ENCODE measurements at places on chromosomes 2 and 18.

GRCh38 chr2:242011516-242011915 is 142.0 kb downstream of the RTP5 start:
- no peak for DNase-seq

- DNase-seq = no peak
Measured at GRCh38 chr2:148935791-148936190, 60.8 kb downstream of the KIF5C start.

- no peak for DNase-seq
Measured at GRCh38 chr2:20118051-20118450, 66.6 kb upstream of the LAPTM4A start.

DNA sequence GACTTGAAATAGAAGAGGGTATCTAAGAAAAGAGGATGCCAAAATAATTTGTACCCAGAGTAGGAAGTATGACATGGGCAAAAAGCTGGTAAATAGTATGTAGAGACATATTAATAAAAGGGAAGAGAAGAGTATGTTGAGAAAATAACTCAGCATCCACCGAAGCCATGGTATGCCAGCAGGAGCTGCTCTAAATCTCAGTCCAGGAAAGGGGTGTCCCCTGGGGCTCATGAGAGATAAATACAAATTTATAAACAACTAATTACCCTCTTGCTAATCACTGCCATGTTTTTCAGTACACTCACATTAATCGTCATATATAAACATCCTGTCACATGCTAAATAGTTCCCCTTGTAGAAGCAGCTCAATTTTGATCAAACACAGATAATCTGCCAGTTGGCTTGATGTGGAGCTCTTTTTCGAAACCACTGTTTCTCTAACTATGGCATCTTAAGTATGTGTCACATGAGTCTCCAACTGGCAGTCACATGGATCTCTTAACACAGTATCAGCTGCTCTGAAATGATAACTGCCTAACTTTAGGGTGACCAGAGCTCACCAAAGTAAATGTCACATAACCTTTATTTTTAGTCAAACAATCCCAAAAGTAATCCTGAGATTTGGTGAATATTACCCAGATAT is 31.9 kb downstream of the EXOC6B start:
- no peak for DNase-seq

DNA sequence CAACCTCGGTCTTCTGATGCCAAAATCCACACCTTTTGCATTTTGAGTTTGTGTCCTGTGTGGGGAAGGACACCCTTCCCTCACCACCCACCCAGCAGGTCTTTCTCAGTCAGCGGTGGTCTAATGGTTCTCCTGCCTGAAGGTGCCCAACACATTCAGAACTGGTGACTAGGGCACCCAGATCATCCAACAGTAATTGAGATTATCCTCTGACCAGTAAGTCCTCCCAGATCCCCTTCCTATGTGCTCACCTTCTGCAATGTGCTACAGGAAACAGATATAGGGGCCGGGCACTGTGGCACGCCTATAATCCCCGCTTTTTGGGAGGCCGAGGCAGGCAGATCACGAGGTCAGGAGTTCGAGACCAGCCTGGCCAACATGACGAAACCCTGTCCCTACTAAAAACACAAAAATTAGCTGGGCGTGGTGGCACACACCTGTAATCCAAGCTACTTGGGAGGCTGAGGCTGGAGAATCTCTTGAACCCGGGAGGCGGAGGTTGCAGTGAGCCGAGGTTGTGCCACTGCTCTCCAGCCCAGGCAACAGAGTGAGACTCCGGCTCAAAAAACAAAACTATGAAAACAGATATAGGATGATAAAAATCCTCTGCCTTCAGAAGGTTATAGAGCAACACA is 56.2 kb downstream of the REEP1 start:
- DNase-seq = no peak

DNA sequence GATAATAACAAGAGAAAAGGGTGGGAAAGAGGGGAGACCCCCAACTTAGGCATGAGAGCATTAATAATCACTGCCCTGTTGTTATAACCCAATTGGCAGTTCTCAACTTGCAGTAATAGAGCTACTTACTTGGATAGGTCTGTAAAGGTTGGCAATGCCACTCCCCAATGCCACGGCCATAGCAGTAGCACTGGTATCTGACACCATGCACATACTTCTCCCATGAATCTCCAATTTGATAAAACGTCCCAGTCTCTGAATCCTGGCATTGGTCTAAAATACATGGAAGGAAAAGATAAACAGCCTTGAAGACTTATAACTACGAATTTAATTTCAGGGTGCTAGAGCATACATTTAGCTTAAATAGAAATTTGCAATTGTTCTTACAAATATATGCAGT is 16.8 kb downstream of the FN1 start:
- DNase-seq = no peak

- no peak for DNase-seq
Measured at GRCh38 chr18:59429608-59430007, 70.5 kb upstream of the LMAN1 start.

DNA sequence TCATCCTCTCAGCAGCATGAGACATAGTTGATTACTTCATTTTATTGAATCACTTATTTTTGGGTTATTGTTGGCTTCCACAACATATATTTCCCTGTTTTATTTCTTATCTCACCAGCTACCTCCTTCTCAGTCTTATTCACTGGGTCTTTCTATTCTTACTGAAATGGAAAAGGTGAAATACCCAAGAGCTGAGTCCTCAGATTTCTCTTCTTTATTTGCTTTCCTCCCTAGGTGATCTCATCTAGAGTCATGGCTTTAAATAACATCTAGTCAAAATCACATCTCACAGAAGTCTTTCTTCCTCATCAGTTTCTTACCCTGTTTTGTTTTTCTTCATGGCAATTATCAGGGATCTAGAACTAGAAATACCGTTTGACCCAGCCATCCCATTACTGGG is 105.0 kb upstream of the RBBP8 start:
- no peak for DNase-seq

GRCh38 chr2:110097506-110098220 is 18.0 kb downstream of the MALL start:
- no peak for DNase-seq

GRCh38 chr18:72360634-72361033 is 183.5 kb downstream of the CBLN2 start:
- no peak for DNase-seq

DNA sequence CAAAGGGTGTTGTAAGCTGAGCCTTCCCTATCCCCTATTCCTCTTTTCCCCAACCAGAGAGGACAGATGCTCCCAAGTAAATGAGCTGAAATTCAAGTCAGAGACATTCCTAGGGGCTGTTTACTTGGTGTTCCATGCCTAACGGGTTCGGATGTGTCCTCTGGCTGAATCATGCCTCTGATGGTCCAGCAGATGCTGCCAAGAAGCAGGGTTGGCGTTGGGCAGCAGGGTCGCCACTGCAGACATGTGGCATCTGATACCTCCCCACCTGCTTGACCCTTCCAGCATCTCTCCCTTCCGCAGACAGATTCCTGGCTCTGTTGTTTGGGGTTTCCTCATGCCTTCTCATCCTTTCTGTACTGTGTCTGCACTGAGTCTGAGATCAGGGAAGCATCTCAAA is 108.3 kb downstream of the HNRNPLL start:
- no peak for DNase-seq

- DNase-seq = no peak
Measured at GRCh38 chr2:43127941-43128558, 98.4 kb downstream of the ZFP36L2 start.

- no peak for DNase-seq
Measured at GRCh38 chr18:78978349-78979055, 1.1 kb upstream of the SALL3 start.

GRCh38 chr2:55958756-55959155 is 35.2 kb upstream of the EFEMP1 start:
- DNase-seq = no peak

DNA sequence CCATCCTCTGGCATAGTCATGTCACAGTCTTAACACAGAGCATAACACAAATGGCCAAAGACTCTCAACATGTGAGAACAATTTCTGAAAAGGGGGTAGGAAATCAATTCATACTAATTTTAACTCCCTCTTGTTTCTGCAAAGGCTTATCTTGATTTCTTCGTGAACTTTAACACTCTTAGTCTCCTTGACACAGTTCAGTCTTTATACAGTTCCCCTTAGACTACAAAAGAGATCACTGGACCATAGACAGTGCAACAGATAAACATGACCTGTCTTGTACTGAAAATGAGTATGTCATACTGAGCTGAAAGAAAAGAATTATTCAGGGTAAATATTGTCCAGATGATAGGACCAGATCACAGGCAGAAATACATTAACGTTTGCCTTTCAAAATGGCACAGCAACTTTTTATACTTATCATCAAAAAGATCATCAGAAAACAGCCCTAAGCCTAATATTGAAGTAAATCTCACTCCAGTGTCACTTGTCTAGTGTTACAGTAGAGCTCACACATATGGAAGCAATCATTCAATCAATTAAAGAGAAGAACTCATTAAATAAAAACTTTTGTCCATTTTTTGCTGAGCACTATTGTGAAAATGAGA is 56.4 kb upstream of the VRK2 start:
- DNase-seq = no peak

Measured in NCI-H187 (cell line).